Fibroblast of pulmonary artery (primary cell): ENCODE measurements at places on chromosomes 4 and X.

DNA sequence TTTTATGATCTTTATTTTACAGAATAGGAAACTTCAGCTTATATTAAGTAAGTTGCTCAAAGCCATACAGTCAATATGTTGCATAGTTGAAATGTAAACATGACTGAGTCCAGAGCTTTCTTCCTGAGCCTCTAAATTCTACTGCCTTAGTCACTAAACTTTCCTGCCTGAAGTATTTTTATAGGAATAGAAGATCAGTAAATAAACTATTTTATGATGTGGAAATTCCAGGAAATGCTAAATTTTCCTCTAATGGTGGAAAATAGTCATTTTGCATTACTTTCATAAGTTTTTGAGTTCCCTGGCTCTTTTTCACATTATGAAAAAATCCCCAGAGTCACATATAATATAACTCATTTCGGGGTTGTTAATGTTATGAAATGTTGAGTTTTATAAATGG lies 182.8 kb downstream of the BANK1 start:
- no peak for DNase-seq

DNA sequence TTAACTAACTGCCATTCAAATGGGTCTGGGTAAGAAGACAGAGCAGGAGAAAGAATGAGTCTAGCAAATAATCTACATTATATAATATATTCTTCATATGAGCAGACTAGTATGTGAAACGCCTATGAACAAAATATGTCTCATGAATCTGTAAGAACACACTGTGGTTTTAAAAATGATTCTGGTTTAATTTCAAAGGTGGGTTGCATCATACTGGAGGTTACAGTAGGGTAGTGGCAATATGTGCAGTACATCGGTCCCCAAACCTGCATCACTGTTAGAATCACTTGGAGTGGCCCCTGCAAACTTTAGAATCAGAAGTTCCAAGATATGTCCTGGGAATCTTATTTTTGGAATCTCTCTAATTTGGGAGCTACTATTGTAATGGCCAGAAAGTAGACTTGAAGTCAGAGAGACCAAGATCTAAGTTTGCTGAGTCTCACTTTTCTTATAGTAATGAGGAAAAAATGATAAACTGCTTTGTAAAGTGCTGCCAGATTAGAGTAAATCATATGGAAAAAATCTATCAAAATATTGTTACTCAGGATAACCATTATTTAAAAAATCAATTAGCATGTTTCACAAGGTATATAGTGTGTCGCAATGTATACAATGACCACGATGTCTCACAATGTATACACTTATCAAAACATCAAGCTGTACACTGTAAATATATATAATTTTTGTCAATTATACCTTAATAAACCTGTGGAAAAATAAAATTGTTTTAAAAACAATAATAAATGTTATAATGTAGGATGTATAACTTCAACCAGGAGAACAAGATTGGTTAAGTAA lies 37.9 kb upstream of the ARSJ start:
- no peak for DNase-seq

DNA sequence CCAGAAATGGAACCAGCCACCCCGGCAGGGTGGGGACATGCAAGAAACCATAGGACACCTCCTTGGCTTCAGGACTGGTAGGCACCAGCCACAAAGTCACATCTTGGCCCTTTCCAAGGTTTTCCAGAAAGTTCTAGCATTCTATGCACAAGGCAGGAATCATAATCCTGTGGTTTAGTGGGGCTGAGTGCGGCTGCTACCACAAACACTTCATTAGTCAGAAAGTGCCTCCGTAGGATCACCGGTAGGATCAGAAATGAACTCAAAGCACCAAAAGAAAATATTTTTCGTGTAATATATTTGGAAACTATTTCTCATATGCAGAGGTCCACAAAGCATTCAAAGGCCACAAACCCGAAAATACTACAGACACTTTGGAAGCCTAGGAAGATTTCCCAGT lies 191.7 kb downstream of the PTTG2 start:
- no peak for DNase-seq

- DNase-seq: no peak
These were observed 219.5 kb downstream of the TMEM47 start for GRCh38 chrX:34437586-34437985.

- no peak for DNase-seq
These were observed 178.8 kb upstream of the SPIN4 start for GRCh38 chrX:63529961-63530360.

GRCh38 chr4:175691791-175692190 lies 120.3 kb downstream of the GPM6A start:
- no peak for DNase-seq

- peak; percentile 80 for DNase-seq
These were observed 54.2 kb upstream of the SMIM10 start for GRCh38 chrX:134936542-134936941.

DNA sequence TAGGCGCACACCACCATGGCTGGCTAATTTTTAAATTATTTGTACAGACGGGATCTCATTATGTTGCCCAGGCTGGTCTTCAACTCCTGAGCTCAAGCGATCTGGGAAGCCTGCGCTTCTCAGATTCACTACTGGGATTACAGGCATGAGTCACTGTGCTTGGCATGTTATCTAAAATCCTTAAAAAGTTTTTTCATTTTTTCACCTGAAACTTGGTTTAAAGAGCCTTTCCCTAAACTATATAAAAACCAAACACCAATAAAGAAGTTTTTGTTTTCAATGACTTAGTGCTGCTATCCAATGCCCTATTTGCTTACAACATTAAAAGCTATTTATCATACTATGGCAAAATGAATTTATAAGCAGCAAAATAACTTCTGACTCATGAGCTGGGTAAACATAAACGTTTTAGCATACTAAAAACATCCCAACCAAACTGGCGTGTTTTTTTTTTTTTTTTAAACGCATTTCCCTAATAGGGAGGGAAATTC lies 127.8 kb downstream of the UBE2K start:
- DNase-seq: peak; percentile 49

DNA sequence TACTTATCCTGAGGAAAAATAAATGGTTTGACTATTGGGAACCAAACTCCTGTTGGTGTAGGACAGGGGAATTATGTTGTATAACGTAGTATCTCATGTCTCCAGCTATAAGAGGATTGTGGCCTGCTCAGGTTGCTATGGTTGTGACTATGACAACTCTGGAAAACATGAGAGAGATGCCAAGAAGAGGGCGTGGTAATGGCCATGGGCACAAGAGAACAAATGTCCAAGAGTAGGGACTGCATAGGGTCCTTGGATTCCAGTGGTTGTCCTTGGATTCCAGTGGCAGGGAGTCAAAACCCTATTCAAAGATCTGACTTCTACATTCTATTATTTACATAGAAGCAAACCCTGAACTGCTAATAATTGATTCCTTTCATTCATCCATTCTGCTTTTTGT lies 6.8 kb upstream of the MOB1B start:
- peak; percentile 8 for DNase-seq

GRCh38 chrX:136166221-136166855 lies 19.0 kb downstream of the FHL1 start:
- peak; percentile 58 for DNase-seq

GRCh38 chr4:151922811-151923210 lies 162.0 kb upstream of the GATB start:
- DNase-seq: no peak

DNA sequence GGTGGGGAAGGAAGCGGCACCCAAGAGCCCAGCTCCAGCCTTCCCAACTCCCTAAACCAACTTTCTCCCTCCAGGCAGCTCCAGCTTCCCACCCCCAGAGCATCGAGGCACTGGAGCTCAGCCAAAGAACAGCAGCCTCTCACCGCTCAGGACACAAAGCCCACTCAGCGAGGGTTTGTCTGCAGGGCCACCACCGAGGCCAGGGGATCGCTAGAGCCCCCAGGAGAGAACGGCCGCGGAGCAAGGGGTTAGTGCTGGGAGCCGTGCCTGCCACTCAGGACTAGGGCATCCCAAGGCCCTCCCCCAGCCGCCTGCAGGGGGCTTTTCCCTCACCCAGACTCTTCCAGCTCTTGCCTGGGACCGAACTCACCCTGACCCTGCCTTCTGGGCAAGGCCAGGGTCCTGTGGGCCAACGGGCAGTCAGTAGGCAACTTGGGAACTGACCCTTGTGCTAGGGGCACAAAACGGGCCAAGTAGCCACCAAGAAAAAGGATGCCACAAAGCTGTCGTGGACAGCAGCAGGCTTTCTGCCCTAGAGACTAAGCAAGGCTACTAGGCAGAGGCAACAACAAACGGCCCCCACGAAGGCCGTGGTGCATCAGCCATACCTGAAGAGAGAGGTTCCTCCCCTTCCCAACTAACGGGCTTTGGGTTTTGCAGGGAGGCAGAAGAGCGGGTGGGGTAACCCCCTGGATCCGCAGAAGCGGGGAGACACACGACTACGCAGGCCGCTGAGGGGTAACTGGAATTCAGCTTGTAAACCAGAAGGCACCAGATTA lies 2.3 kb downstream of the HCFC1 start:
- no peak for DNase-seq

- peak; percentile 11 for DNase-seq
These were observed 35.2 kb downstream of the PWWP3B start for GRCh38 chrX:106203315-106203714.
